Ascending aorta (tissue), 2 donors: ENCODE measurements at places on chromosomes 1 and 21. TPM values are rescaled to one million over a fixed set of nuclear protein-coding genes. Genes with fewer than 3 reads are reported as not detected.

LCE1E gene
- total RNA-seq = not detected

ESRRG gene
- not detected for total RNA-seq

IL12RB2 gene
- total RNA-seq = not detected

ZYG11A gene
- not detected for total RNA-seq

ADAMTS4 gene
- 109 TPM for total RNA-seq

HTR6 gene
- total RNA-seq = not detected

KLHDC7A gene
- not detected for total RNA-seq

PRRX1 gene
- total RNA-seq = 123 TPM

TMEM240 gene
- not detected for total RNA-seq
